ENCODE measurements at places on chromosomes 16 and 17.

- H3K27me3 ChIP-seq = peaks cover 32% of the 10 kb centered on the region
- DNase-seq = peak; percentile 66
- no peaks in the 10 kb centered on the region for H3K36me3 ChIP-seq
- H3K4me1 ChIP-seq = peaks cover 36% of the 10 kb centered on the region
Measured at GRCh38 chr17:68198931-68199836, 48.7 kb upstream of the AMZ2 start.

GRCh38 chr17:1562176-1562643, 382 bp downstream of the PITPNA start:
- no peak overlapping the region for H3K27ac ChIP-seq
- no peaks in the 10 kb centered on the region for H3K36me3 ChIP-seq
- H3K4me3 ChIP-seq = peak overlapping the region; percentile 89
- DNase-seq = no peak
- H3K27me3 ChIP-seq = peaks cover 5% of the 10 kb centered on the region

DNA sequence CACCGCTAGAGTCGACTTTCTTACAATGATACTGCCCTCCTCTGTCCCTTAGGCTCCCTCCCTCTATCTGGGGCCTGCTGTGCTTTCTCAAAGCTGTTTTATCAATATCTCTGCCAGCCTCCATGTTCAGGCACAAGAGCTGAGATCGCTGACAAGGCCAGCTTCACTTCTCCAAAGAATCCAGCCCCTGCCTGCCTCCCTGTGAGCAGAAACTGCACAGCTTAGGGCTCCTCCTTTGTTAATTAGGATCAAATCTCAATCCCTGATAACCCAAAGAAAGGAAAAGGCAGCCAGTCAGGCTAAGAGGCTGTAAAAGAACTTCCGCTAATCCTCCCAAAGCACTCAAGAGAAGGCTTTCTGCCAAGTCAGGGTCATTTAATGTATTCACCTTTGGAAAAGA, 616.0 kb upstream of the CDH11 start:
- no peaks in the 10 kb centered on the region for H3K4me1 ChIP-seq
- no peaks in the 10 kb centered on the region for H3K27me3 ChIP-seq
- no peaks in the 10 kb centered on the region for H3K36me3 ChIP-seq
- DNase-seq = no peak

DNA sequence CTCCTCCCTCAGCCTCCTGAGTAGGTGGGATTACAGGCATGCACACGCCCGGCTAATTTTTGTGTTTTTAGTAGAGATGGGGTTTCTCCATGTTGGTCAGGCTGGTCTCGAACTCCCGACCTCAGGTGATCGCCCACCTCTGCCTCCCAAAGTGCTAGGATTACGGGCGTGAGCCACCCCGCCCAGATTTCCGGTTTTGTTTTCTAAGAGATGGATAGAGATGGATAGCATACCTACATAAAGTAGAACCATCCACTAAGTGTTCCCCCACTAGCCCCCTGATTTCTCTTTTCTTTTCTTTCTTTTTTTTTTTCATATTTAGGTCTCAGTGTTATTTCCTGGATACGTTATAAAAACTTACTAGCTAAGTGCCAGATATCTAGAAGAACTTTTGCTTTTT, 2.0 kb downstream of the WSB1 start:
- H3K27me3 ChIP-seq = no peaks in the 10 kb centered on the region
- H3K27ac ChIP-seq = peak overlapping the region; percentile 100
- peaks cover 4% of the 10 kb centered on the region for H3K36me3 ChIP-seq
- H3K4me3 ChIP-seq = peak overlapping the region; percentile 100

- H3K4me1 ChIP-seq = peaks cover 23% of the 10 kb centered on the region
- peaks cover 24% of the 10 kb centered on the region for H3K27me3 ChIP-seq
- H3K36me3 ChIP-seq = no peaks in the 10 kb centered on the region
- peak overlapping the region; percentile 97 for H3K27ac ChIP-seq
Measured at GRCh38 chr17:77281904-77282367, 141.2 kb downstream of the SEC14L1 start.

GRCh38 chr17:81314398-81315081, 19.4 kb upstream of the SLC38A10 start:
- no peak for DNase-seq
- no peaks in the 10 kb centered on the region for H3K27me3 ChIP-seq
- H3K4me3 ChIP-seq = no peak overlapping the region
- no peak overlapping the region for H3K27ac ChIP-seq
- H3K36me3 ChIP-seq = no peaks in the 10 kb centered on the region

- H3K4me1 ChIP-seq = no peaks in the 10 kb centered on the region
- no peaks in the 10 kb centered on the region for H3K36me3 ChIP-seq
Measured at GRCh38 chr16:85724936-85725335, 26.0 kb downstream of the C16orf74 start.

DNA sequence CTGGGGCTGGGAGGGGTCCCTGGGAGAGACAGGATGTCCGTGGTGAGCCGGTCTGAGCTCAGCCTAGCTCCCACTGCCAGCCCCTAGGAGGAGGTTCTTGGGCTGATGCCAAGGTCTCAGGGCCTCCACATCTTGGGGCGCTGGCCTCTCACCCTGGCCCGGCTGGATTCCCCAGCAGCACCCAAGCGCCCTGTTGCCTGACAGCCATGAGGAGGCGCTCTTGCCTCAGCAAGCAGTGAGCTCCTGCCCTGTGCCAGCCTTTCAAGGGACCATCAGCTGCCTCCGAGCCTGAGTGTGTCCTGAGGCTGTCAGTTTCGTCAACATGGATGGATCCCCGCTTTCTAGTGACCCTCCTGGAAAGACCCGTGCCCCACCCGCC, 234.9 kb upstream of the CIBAR2 start:
- no peak overlapping the region for H3K27ac ChIP-seq
- no peaks in the 10 kb centered on the region for H3K27me3 ChIP-seq
- H3K4me1 ChIP-seq = no peaks in the 10 kb centered on the region
- no peak overlapping the region for H3K4me3 ChIP-seq

DNA sequence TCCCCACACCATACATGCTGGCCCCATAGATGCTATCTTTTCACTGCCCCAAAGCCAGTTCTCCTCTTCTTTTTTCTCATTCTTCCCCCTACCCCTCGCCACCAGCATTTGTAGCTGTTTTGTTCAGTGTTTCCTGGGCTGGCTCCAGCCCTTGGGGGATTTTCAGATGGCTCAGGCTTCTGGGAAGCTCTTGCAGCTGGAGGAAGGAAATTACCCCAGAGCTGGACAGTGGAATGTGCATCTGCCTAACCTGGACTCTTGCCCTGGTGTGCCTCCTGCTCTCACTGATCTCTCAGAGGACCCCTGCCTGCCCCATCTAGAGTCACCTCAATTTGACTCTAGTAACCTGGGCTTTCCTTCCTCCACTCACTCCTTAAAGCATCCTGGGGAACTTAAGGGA, 82.8 kb downstream of the MYH13 start:
- no peak overlapping the region for H3K4me3 ChIP-seq
- no peaks in the 10 kb centered on the region for H3K36me3 ChIP-seq
- peaks cover 50% of the 10 kb centered on the region for H3K27me3 ChIP-seq
- no peak overlapping the region for H3K27ac ChIP-seq
- H3K4me1 ChIP-seq = no peaks in the 10 kb centered on the region

- no peak overlapping the region for H3K4me3 ChIP-seq
- H3K36me3 ChIP-seq = no peaks in the 10 kb centered on the region
- peaks cover 28% of the 10 kb centered on the region for H3K4me1 ChIP-seq
- no peak for DNase-seq
- H3K27me3 ChIP-seq = peaks cover 4% of the 10 kb centered on the region
Measured at GRCh38 chr16:717450-718245, 2.7 kb downstream of the METRN start.

DNA sequence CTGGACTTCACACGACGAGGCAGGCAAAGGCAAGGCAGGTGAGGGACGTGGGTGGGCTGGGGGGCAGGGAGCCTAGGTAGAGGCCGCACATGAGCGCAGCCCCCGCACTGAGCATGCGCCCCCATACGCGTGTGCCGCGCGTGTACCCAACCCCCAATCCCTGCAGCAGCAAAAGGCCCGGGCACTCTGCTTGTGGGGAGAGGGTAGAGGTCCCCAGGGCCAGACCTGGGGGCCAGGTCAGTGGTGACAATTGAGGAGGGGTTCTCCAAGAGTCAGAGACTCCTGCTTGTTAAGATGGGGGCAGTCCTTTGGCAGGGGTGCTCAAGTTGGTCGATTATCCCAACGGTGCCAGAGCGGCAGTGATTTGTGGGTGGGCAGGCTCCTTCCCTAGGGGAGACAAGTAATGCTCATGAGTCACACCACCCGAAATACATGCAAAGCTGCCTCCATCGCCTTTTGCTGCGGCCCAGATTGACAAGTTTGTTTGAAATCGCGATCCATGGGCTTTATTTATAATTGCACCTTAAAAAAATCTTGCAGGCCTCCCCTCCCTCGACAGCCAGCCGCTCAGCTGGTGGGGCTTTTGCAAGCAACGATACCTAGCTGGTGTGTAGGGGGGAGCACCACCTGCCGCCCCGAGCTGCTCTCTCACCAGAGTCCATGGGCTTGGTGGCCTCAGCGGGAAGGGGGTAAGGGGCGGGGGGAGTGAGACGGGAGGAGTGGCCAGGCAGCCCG, 1.1 kb upstream of the GIT1 start:
- H3K36me3 ChIP-seq = no peaks in the 10 kb centered on the region
- H3K4me3 ChIP-seq = peak overlapping the region; percentile 89
- no peak for DNase-seq
- peaks cover 72% of the 10 kb centered on the region for H3K4me1 ChIP-seq

DNA sequence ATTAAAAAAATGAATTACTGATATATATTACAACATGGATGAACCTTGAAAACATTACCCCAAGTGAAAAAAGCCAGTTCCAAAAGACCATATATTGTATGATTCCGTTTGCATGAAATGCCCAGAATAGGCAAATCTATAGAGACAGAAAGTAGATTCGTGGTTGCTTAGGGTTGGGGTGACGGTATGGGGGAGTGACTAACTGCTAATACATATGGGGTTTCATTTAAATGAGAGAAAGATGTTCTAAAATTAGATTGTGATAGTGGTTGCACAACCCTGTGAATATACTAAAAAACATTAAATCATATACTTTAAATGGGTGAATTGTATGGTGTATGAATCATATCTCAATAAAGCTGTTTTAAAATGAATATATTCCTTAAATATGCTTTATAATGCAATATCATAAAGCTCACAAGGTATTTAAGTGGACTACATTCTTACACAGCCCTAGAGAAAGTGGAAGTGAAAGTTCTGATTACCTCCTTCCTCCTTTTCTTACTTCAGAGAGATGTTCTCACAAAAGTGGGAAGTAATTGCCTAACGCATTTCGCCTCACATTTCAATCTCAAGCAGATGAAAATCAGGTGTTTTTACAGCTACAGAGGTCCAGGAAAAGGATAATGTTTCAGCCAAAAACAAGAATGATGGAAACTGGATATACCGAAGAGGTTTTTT, 142.7 kb upstream of the GNAO1 start:
- H3K27ac ChIP-seq = no peak overlapping the region
- H3K27me3 ChIP-seq = peaks cover 11% of the 10 kb centered on the region
- DNase-seq = no peak
- H3K36me3 ChIP-seq = no peaks in the 10 kb centered on the region

GRCh38 chr17:74186498-74186897, 17.0 kb upstream of the RPL38 start:
- H3K4me1 ChIP-seq = no peaks in the 10 kb centered on the region
- no peak overlapping the region for H3K27ac ChIP-seq
- no peak overlapping the region for H3K4me3 ChIP-seq
- peaks cover 16% of the 10 kb centered on the region for H3K27me3 ChIP-seq
- H3K36me3 ChIP-seq = no peaks in the 10 kb centered on the region

DNA sequence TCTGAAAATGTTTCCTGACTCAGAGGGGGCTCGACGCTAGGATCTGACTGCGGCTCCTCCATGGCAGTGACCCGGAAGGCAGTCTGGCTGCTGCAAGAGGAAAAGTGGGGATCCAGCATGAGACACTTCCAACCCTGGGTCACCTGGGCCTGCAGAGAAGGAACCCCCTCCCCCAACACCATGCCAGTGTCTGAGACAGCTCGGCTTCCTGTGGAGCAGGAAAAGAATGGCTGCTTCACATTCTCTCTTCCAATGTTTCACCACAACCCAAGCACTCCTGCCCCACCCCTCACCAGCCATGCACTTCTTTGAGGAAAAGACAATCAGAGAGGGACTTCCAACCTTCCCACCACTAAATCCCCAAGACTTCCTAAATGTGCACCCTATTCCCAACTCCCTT, 10.8 kb downstream of the TP53 start:
- no peaks in the 10 kb centered on the region for H3K4me1 ChIP-seq
- no peak for DNase-seq
- H3K27me3 ChIP-seq = no peaks in the 10 kb centered on the region
- peaks cover 13% of the 10 kb centered on the region for H3K36me3 ChIP-seq

GRCh38 chr16:29898135-29898803, 1.1 kb downstream of the SEZ6L2 start:
- no peak overlapping the region for H3K27ac ChIP-seq
- no peak for DNase-seq
- H3K36me3 ChIP-seq = no peaks in the 10 kb centered on the region
- H3K27me3 ChIP-seq = peaks cover 24% of the 10 kb centered on the region

- no peaks in the 10 kb centered on the region for H3K4me1 ChIP-seq
- peaks cover 20% of the 10 kb centered on the region for H3K27me3 ChIP-seq
- no peak overlapping the region for H3K4me3 ChIP-seq
- no peak for DNase-seq
- no peak overlapping the region for H3K27ac ChIP-seq
- no peaks in the 10 kb centered on the region for H3K36me3 ChIP-seq
Measured at GRCh38 chr16:81216706-81217105, 21.8 kb upstream of the BCO1 start.

DNA sequence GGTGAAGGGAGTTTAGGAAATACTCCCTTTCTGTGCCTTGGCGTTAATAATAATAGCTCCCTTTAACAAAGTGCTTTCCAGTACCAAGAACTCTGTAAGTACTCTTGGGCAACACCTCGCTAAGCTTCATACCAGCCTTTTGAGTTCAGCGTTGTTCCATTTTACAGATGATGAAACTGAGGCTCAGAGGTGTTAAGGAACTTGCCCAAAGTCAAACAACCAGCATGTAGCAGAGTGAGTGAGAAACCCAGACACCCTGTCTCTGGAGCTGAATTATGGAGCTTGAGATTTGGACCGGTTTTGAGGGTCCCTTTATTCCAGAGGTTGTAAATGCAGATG, 607 bp downstream of the KATNIP start:
- H3K4me1 ChIP-seq = peaks cover 43% of the 10 kb centered on the region

- H3K27ac ChIP-seq = no peak overlapping the region
- H3K4me3 ChIP-seq = no peak overlapping the region
- peaks cover 13% of the 10 kb centered on the region for H3K27me3 ChIP-seq
- no peaks in the 10 kb centered on the region for H3K4me1 ChIP-seq
- no peak for DNase-seq
Measured at GRCh38 chr17:15048933-15049794, 216.0 kb downstream of the PMP22 start.

DNA sequence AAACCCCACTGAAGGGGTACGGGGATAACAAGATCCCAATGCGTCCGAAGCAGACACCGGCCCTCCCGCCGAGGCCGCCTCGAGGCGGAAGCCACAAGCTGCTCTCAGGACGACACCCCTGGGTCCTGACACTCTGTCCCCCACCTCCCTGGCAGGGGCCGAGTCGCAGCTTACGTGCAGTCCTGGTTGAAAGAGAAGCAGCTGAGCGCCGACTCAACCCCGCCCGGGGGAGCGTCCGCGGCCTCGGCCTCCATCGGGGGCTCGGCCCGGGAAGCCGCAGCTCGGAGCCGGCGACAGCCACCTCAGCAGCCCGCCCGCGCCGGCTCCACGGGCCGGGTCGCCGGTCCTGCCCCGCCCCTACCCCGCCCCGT, at the start of gene WIPI1:
Gene WIPI1, minus strand, starts transcription at position 329 of the 371 bp plus-strand sequence. Its CDS starts 75 bp downstream, at position 254.
- H3K4me3 ChIP-seq = peak within 1 kb of the TSS; percentile 88
- H3K27me3 ChIP-seq = no peaks in the 10 kb centered on the region
- H3K36me3 ChIP-seq = peaks cover 7% of the 10 kb centered on the region
- H3K27ac ChIP-seq = peak within 1 kb of the TSS; percentile 95
- no peak for DNase-seq
- H3K4me1 ChIP-seq = peaks cover 74% of the 10 kb centered on the region

GRCh38 chr17:39556423-39556822, 51.3 kb downstream of the NEUROD2 start:
- H3K4me3 ChIP-seq = no peak overlapping the region
- no peaks in the 10 kb centered on the region for H3K27me3 ChIP-seq
- no peak for DNase-seq
